Tracheal epithelial cell (primary cell): ENCODE measurements at places on chromosomes 5 and 9. TPM values are rescaled to one million over a fixed set of nuclear protein-coding genes. Genes with fewer than 3 reads are reported as not detected.

The DMRT3 gene
- not detected in 2 replicates for total RNA-seq

The CAVIN4 gene
- under 0.01 and 0.24 TPM in 2 replicates for total RNA-seq

The PCDHB3 gene
- 0.21 and 0.48 TPM in 2 replicates for total RNA-seq

The ZBED3 gene
- total RNA-seq = 1.4 and 3.2 TPM in 2 replicates

The PCDH12 gene
- total RNA-seq = 0.72 TPM in 1 of 2 replicates, not detected in the other

The GLRA1 gene
- total RNA-seq = not detected in 2 replicates

The C5orf34 gene
- 0.85 and 1.4 TPM in 2 replicates for total RNA-seq

The SPATA31A3 gene
- not detected in 2 replicates for total RNA-seq

The PRRX2 gene
- 0.24 TPM in 1 of 2 replicates, not detected in the other for total RNA-seq

The NPR3 gene
- total RNA-seq = 2.9 and 12.8 TPM in 2 replicates

The DTWD2 gene
- 7.5 and 9.0 TPM in 2 replicates for total RNA-seq

The SPATA31A1 gene
- total RNA-seq = not detected in 2 replicates

The DIRAS2 gene
- 0.72 TPM in 1 of 2 replicates, not detected in the other for total RNA-seq

The EMB gene
- 31.3 and 42.6 TPM in 2 replicates for total RNA-seq

The CERCAM gene
- total RNA-seq = 19.2 and 68.2 TPM in 2 replicates

The ZNF618 gene
- 1.7 and 3.0 TPM in 2 replicates for total RNA-seq

The GABRA1 gene
- total RNA-seq = not detected in 2 replicates

The CATSPER3 gene
- under 0.01 TPM in 1 of 2 replicates, not detected in the other for total RNA-seq
